Endothelial cell of umbilical vein (primary cell): ENCODE measurements at places on chromosomes 11 and 22. TPM values are rescaled to one million over a fixed set of nuclear protein-coding genes. Genes with fewer than 3 reads are reported as not detected.

DNA sequence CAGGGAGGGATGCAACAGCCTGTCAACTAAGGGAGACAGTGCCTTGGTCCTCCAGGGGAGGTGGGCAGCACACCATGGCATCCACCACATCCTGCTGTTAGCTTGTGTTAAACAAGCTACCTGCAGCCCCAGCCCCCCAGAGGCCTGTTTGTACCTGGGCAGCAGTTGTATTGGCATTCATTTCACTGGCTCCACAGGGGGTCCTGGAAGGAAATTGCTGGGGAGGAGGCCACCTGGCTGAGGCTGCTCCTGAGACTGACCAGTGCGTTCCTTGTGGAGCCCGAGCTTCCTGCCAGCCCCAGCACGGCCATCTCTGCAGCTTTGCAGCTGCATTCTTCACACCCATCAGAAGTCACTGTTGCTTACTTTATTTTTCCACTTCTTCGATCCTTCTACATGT lies 479.9 kb downstream of the INSC start:
- DNase-seq: no peak

- peak; percentile 79 for DNase-seq
Observed at GRCh38 chr11:110305169-110306018, 9.0 kb upstream of the RDX start.

DNA sequence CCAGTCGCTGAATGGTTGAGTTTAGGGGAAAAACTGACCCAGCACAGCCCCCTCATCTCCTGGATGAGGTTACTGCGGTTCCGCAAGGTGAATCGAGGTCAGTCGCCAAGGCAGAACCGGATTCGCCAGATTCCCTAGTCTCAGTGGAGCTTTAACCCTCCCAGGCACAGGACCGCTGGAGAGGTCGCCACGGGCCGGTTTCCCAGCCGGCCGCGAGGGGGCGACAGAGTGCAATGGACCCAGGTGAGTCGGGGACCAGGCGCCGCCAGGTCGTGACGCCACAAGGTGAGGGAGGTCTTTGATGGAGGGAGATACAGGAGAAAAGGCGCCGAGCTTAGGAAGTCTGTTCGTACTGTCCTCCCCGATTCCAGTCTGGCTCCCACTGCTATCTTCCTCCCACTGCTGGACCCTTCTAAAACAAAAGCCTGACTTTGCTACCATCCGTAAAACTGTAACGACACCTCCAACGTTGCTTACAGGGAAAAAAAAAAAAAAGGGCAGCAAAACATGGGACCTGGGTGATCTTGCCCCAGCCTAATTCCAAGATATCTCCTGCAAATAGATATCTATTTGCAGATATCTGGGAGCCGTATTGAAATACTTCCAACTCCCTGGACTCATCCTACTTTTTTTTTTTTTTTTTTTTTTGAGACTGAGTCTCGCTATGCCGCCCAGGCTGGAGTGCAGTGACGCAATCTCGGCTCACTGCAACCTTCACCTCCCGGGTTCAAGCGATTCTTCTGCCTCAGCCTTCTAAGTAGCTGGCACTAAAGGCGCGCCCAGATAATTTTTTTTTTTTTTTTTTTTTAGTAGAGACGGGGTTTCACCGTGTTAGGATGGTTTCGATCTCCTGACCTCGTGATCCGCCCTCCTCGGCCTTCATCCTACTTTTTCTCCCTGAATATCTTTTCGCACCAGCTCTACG lies 1.4 kb upstream of the GGA1 start:
- peak; percentile 73 for DNase-seq

DNA sequence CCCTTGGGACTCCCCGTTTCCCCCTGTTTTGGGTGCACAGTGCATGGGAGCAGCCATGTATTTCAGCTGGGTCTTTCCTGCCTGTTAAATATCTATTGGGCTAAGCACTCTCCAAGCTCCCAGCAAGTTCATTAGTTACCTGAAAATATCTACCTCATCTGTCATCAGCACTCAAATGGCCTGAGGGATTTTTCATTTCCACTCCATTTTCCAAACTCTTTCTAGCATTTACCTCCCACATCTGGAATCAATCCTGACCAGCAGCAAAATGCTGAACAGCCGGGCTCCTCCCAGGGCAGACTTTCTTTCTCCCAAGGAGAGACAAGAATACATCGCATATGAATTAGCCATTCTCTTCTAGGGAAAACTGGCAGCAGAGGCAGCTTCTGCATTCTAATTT lies 273.5 kb upstream of the MPPED2 start:
- no peak for DNase-seq

DNA sequence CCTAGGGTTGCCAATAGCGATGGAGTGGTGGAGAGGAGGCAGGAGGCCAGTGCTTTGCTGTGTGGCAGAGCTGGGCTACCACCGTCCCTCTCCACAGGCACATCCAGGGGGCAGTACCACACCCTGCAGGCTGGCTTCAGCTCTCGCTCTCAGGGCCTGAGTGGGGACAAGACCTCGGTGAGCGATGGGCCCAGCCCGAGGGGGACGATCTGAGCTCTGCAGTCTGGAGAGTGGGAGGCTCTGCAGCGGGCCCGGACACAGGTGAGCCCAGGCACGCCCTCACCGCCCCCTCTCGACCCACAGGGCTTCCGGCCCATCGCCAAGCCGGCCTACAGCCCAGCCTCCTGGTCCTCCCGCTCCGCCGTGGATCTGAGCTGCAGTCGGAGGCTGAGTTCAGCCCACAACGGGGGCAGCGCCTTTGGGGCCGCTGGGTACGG lies 2.5 kb downstream of the PKP3 start:
- peak; percentile 40 for DNase-seq

GRCh38 chr11:121589946-121590537 lies 137.3 kb upstream of the SORL1-AS1 start:
- DNase-seq: no peak

DNA sequence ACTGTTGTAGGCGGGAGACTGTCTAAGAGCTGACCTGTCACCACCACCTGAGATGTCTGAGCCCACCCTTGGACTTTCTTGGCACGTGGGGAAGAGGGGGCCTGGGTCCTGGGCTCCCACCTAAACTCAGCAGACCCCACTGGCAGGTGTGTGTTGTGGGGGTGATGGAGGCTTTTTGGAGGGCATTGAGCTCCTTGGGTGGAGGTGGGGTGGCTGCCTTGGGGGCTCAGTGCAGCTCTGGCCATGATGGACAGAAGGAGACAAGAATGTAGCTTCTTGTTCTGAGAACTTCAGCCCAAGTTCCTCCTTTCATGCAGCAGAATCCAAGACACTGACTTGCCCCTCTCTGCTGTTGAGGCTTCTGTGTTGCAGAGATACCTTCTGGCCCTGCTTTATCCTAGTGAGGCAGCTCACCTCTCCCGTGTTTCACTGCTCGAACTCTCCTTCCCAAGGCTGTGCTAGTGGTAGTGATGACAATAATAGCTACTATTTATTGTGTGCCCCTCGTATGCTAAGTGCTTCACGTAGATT lies 116.6 kb upstream of the OR4B1 start:
- no peak for DNase-seq

GRCh38 chr11:75903276-75903675 lies 88.3 kb downstream of the UVRAG start:
- no peak for DNase-seq

- no peak for DNase-seq
Observed at GRCh38 chr11:81839976-81840375, 893.7 kb downstream of the FAM181B start.

Gene YPEL4
- polyA plus RNA-seq: 0.03 and 0.06 TPM in 2 replicates

Gene MAPK8IP2
- 0.18 and 0.21 TPM in 2 replicates for polyA plus RNA-seq

DNA sequence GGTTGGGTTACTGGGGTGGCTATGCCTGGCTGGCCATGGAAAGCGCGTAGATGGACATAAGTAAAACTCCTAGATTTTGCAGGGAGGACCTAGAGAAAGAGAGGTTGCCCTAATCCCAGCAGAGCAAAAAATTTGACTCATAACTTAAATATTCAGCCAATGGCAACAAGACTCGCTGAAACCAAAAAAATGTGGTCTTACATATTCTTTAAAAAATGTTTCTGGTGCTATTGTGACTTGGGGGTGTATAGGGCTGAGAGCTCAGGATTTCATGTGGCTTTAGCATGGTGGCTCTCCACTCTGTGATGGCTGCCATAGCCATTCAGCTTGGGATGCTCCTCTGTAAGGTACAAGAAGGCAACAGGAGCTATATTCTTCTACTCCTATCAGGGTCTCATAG lies 27.2 kb upstream of the PDGFD start:
- no peak for DNase-seq

- no peak for DNase-seq
Observed at GRCh38 chr22:43540529-43540923, 128.7 kb downstream of the MPPED1 start.

Gene KRTAP5-8
- 0.14 and 0.17 TPM in 2 replicates for polyA plus RNA-seq
